Lung (tissue), 17 donors: ENCODE measurements at places on chromosomes 7 and 10. TPM values are rescaled to one million over a fixed set of nuclear protein-coding genes. Genes with fewer than 3 reads are reported as not detected.

DNA sequence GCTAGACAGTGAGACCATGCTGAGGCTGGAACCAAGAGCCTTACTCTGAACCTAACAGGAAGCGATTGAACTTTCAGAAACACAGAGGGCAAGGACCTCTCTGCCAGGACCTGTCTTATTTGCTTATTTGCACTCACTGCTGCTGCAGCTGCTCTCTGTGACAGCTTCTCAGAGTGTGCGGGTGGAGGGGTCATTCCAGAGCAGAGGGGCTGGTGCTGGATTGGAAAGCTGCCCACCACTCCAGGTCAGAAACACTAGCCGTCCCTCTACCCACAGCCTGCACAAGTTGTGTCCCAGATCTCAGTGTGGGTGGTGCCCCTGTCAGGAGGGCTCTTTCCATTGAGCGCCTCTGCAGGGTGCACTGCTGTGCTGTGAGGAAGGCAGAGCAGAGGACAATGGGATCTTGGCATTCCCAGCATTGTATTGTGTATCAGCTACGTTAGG, 126.2 kb downstream of the CCNY start:
- peaks cover 33% of the 10 kb centered on the region for H3K4me1 ChIP-seq
- H3K27me3 ChIP-seq = no peaks in the 10 kb centered on the region
- H3K27ac ChIP-seq = no peak overlapping the region
- DNase-seq = peak; percentile 23

DNA sequence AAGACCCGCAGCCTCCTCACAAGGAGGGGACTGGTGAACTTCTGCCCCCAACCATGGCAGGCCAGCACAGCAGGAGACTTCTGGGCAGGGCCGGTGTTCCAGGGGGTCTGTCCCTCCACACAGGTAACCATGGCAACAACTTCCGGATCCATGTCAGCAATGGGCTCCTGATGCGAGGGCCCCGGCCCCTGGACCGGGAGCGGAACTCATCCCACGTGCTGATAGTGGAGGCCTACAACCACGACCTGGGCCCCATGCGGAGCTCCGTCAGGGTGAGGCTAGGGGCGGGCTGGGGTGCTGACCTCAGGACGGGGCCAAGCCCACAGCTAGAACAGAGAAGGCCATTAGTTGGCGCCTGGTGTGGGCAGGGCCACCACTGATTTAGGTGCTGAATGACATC, 5.7 kb upstream of the C10orf105 start:
- H3K4me1 ChIP-seq = peaks cover 3% of the 10 kb centered on the region
- H3K4me3 ChIP-seq = no peak overlapping the region
- no peaks in the 10 kb centered on the region for H3K36me3 ChIP-seq
- H3K27ac ChIP-seq = no peak overlapping the region
- DNase-seq = no peak
- H3K27me3 ChIP-seq = no peaks in the 10 kb centered on the region

- peaks cover 12% of the 10 kb centered on the region for H3K36me3 ChIP-seq
- peaks cover 45% of the 10 kb centered on the region for H3K4me1 ChIP-seq
- no peaks in the 10 kb centered on the region for H3K27me3 ChIP-seq
These were observed 3.5 kb upstream of the DEPP1 start for GRCh38 chr10:44982114-44982460.

The KCNH2 gene
- total RNA-seq = 1.7 TPM

The MBLAC1 gene
- 2.9 TPM for total RNA-seq

The VENTX gene
- total RNA-seq = 0.46 TPM

DNA sequence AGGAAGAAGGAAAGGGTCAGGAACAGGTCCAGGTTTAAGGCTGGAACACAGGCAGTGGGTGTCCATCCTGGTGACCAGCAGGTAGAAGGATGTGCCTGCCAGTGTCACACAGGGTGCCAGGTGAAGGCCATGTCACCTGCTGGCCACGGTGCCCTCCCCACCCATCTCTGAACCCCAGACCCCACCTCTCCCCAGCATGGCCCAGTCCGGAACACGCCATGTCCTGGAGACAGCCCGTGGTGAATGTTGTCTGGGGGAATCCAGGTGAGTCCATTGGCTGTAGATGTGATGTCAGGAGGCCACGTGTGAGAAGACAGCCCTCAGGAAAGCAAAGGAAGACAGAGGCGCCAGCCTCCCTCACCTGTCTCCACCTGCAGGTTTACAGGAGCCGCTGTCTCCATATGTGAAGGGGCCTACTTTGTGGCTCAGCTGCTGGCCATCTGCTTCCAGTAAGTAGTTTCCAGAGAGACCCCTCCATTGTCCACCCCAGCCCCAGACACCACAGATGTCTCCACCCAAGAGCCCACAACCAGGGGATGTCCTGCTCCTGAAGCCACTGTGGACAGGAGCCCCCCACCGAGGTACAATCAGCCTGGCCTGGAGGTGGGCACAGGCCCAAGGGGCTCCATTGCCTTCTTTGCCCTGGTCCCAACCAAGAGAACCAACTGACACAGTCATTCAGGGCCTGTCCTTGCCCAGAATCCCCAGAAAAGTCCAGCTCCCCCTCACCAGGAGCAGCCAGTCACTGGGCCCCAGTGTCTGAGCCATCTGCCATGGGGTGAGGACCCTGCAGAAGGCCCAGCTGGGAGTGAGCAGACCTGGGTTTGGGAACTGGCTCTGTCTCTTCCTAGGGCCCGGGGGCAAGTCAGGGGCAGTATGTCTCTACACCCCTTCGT, 20.7 kb downstream of the TMEM72 start:
- H3K27me3 ChIP-seq = no peaks in the 10 kb centered on the region
- no peak for DNase-seq
- no peak overlapping the region for H3K4me3 ChIP-seq
- H3K4me1 ChIP-seq = peaks cover 11% of the 10 kb centered on the region

- no peaks in the 10 kb centered on the region for H3K4me1 ChIP-seq
- H3K27me3 ChIP-seq = no peaks in the 10 kb centered on the region
- no peak for DNase-seq
- peaks cover 16% of the 10 kb centered on the region for H3K36me3 ChIP-seq
These were observed 216.4 kb downstream of the ELFN1 start for GRCh38 chr7:1886361-1887064.

DNA sequence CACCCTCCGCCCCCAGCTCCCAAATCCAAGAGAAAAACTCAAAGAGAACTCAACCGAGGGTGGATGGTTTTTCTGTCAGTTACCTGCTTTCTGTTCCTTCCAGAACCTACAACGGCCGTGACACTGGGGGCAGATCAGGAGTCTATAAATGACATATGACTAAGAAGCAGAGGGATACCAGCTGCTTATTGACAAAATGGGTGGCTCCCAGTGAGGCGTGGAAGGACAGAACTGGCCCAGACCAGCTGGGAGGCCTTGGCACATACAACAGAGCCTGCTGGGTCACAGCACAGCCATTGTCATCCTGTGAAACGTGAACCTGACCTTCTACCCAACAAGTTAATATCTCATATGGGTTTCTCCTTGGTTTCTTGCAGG, 84.3 kb upstream of the ADRB1 start:
- no peak for DNase-seq
- H3K4me3 ChIP-seq = no peak overlapping the region
- H3K27me3 ChIP-seq = no peaks in the 10 kb centered on the region
- H3K36me3 ChIP-seq = no peaks in the 10 kb centered on the region
- H3K27ac ChIP-seq = no peak overlapping the region
